Fibroblast of the aortic adventitia (primary cell): ENCODE measurements at places on chromosomes 7 and 10.
A peak's percentile ranks its signal among the peaks of the same experiment; 100 is the strongest.

DNA sequence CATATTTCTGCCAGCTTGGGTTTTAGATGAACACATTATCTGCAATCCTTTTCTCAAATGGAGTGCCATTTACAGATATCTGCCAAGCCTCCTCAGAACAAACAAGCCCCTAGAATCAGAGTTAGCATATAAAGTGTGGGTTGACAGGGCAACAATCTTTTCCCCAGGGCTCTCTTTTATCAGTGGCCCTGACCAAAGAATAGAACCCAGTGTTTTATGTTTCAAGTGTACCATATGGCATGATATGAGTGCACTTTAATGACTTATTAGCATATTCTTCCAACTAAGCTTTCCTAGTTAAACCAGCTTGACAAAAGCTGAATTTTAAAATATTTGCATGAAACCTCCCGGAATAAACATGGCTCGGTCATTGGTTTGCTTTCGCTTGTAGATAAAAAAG is 57.3 kb downstream of the EVX1 start:
- DNase-seq, result no peak

- peak; percentile 53 for DNase-seq
Observed at GRCh38 chr7:28088032-28088431, 92.6 kb downstream of the JAZF1 start.

GRCh38 chr10:107056182-107056581 is 108.3 kb downstream of the SORCS1 start:
- DNase-seq, result no peak

- no peak for DNase-seq
Observed at GRCh38 chr7:139054101-139054500, 18.3 kb upstream of the ZC3HAV1L start.

- no peak for DNase-seq
Observed at GRCh38 chr7:140945940-140946339, 21.2 kb upstream of the BRAF start.

DNA sequence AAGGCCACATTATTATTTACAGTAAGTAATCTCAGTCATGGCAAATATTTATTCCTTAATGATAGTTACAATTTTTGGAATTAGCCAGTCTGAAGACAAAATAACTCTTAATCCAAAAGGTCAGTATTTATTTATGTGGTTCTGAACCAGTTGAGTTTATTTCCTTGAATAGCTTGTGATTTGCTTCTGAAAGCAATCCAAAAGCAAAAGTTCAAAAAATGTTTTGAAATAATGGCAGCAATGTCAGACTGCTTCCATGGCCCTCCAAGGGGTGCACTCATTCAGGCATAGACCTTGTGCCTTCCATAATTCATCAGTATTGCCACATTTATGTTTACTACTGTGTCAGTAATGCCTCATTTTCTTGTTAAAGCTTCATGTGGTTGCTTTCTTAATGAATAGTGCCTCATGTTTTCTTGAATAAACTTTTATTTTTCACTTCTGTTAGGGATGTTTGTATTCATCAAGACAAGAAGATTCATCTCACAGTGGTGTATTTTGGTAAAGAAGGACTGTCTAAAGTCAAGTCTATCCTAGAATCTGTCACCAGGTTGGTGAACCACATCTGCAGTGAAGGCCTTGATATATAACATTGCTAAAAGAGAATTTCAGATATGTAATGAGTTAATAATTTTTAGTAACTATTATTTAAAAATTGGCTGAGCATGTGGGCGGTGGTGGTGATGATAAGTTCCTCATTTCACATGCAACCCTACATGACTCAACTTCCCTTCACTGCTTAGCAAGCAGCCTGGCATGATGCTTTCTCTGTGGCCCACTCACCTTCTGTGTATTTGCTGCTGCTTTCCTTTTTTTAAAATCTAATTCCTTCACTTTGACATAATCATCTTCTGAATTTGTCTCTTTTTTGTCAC is 22.0 kb downstream of the CSGALNACT2 start:
- peak; percentile 81 for DNase-seq

DNA sequence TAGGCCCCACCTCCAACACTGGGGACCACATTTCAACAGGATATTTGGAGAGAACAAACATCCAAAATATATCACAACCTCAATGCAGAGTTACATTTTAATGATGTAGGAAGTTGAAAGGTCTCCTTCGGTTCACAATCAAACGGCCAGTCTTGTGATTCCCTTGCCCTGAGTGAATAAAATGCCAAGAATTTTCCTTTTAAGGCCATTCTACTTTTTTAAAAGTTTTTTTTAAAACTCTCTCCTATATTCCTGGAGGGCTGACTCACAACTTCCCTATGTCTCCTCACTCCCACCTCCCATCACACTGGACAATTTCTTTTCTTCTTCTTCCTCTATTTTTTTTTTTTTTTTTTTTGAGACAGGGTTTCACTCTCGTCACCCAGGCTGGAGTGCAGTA is 693.6 kb upstream of the AUTS2 start:
- DNase-seq, result no peak
